ENCODE measurements at places on chromosomes 12 and 14.
A peak's percentile ranks its signal among the peaks of the same experiment; 100 is the strongest.

DNA sequence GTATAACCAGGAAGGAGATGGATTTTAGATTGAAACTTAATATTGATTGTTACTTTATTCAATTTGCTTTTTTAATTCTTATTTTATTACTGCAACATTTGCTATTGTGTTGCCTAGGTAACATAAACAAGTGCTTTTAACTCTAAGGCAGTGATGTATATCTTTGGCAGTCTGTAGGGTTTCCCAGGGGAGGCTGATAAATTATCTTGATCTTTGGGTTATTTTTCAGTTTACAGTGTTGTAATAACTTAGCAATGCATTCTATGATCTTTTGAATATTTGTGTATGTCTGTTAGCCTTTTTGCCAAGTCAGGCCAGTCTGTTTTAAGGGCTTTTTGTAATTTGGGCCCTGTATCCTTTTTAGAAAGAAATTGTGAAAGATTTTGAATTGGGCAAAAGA is 7.8 kb upstream of the DTD2 start:
- DNase-seq = peak; percentile 53

DNA sequence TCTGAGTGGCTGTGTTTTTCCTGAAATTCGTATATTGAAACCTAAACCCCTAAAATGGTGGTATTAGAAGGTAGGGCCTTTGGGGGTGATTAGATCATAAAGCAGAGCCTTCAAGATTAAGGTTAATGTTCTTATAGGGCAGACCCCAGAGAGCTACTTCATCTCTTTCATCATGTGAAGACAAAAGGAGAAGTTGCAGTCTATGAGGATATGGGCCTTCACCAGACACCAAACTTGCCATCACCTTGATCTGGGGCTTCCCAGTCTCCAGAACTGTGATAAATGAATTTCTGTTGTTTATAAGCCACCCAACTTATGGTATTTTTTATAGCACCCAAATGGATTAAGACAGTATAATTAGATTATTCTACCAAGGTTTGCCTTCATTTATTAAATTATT is 275.0 kb upstream of the ATP2B1 start:
- no peak for DNase-seq

GRCh38 chr12:107684029-107684795 is 1.4 kb upstream of the PWP1 start:
- DNase-seq = peak; percentile 45

DNA sequence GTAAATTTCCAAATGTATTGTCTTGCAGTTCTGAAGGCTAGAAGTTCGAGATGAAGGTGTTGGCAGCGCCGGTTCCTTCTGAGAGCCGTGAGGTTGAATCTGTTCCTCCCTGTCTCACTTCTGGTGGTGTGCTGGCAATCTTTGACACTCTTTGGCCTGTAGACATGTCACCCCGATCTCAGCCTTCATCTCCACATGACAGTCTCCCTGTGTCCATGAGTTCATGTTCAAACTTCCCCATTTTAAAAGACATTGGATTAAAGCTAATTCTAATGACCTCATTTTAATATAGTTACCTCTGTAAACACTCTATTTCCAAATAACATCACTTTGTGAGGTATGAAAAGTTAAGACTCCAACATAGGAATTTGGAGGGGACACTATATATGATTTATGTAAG is 4.1 kb upstream of the RBM19 start:
- no peak for DNase-seq

Measured in fibroblast of skin of abdomen (primary cell).